ENCODE measurements at places on chromosomes 2 and 18.

- no peak for DNase-seq
Measured at GRCh38 chr2:84041506-84041905, 417.6 kb downstream of the SUCLG1 start.

DNA sequence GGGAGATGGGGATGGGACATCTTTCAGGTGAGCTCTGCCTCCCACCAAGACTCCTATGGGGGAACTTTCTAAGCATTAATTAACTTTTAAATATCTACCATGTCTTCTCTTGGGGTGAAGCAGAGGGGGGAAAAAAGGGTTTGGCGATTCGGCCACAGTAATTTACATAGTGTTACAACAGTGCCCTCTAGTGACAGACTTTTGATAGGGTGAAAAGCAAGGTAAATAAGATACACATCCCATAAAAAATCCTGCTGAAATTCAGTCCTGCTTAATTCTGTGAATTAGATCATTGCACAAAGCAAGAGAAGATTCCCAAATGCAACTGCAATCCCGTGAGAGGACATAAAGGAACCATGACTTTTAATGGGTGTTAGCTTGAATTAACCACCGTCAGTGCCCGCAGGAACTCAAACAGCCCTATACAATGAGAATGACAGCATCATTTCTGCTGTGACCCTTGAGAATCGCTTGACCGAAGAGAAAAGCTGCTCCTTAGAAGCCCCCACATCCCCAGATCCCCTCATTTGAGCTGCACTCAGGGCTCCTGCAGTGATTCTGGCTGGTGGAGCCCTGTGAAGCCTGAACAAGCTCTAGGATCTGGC lies 32.8 kb downstream of the FAM124B start:
- no peak for DNase-seq

- DNase-seq: peak; percentile 38
Measured at GRCh38 chr2:12326449-12327190, 390.1 kb upstream of the TRIB2 start.

DNA sequence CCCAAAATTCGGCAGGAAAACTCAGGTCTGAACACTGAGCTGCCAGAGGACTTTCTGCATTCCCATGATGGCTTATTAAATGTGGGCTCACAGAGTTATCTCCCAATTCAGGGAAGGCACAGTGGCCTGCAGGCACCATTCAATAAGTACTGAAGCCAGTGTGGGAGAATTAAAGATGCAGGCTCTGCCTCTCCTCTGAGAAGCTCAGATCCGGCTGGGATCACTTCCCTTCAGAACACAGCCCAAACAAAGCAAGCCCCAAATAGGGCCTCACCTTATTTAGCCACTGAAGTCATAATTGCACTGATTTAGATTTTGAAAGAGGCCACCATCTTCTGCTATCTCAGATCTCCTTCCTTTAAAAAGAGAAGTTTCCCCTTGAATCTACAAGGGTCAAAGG lies 94.3 kb downstream of the MAPK4 start:
- DNase-seq: no peak

- no peak for DNase-seq
Measured at GRCh38 chr2:55419233-55419678, 400 bp downstream of the CCDC88A start.

DNA sequence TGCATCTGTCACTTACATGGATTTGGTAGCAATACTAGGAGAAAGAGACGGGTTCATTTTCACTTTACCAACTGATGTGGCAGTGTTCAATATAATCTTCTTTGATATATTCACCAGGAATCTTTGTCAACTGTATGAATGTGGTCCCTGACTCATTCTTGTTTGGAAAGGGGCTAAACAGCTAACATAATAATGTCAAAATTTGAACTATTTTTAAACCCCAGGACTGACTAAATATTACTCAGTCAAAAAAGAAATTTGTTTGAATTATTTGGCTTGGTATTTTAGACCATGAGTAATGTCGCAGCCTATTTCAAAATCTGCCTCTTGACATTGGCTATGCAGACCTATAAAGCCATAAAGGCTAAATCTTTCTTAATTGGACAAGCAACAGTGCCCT lies 413.7 kb upstream of the RGPD4 start:
- DNase-seq: no peak

DNA sequence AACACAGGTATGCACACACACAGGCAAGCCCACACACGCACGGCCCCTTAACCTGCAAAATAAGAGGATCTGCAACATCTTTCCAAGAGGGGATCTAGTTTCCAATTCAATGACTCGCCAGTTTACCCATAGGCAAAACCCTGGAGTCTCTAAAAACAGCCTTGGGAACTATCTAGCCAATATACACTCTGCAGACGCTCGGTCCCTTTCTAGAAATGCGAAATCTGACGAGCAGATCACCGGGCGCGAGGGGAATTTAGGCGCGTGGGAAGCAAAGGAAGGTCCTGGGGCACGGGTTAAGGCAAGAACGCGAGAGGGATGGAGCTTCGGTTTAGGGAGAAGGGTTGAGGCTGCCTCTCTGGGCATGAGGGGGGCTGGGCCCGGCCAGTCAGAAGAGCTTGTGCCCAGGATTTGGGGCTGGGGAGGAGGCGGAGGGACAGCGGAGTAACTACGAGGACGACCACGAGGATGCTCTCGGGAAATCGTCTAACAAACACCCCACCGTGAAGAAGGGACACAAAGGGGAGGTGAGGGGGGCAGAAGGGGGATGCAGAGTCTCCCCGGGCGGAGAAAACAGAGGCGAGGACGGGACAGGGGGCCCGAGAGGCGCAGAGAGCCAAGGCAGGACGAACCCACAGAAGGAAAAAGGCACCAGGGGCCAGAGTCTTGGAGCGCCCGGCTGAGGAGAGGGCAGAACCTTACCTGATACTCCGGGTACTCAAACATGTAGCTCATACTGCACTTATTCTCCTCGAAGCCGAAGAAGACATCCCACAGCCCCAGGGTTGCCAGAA lies 542 bp downstream of the PGAP1 start:
- peak; percentile 35 for DNase-seq

GRCh38 chr2:188600536-188601210 lies 309.0 kb downstream of the GULP1 start:
- DNase-seq: no peak

- DNase-seq: no peak
Measured at GRCh38 chr2:228698963-228699362, 517.5 kb upstream of the SPHKAP start.

DNA sequence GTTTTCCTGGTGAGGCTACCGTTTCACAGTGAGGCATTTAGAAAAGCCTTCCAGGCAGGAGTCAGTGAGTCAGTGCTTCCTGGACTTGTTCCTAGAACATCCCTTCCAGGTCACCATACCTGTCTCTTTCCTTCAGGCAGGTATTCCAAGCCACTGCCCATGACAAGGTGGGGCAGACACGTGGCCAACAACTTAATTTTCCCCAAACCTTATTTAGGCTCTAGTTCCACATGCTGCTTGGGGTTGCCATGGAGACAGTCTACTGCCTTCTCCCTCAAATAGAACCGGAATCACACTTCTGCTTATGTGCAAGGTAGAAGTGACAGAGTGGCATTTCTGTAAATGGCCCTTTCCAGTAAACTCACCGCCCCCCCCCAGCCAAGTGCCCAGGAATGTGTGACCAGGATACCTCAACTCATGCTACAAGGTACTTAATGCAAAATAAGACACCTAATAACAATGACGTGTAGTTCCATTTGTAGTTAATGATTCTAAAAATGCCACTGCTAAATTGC lies 258.3 kb downstream of the PRKCE start:
- DNase-seq: no peak

DNA sequence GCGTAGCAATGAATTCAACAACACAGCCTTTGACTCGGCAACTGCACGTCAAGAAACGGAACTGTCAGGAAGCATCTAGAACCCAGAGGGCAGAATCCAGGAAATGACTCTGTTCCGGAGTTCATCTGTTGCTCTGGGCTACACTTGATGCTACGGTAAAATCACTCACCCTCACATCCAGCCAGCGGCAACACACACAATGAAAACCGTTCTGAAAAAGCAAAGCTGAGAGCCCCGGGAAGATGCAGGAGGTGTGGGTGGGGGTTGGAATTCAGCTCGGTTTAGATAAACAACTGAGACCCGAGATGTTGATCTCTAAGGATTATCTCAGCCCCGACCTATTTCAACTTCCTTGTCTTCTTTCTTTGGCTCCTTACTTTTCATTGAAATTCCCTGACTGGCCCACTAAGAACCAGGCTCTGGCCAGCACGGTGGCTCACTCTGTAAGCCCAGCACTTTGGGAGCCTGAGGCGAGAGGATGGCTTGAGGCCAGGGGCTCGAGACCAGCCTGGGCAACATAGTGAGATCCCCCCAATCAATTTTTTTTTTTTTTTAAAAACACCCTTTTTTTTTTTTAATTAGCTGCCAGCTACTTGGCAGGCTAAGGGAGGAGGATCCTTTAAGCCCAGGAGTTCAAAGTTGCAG lies 13.3 kb upstream of the RAB17 start:
- DNase-seq: no peak

- no peak for DNase-seq
Measured at GRCh38 chr2:102159295-102159694, 16.7 kb downstream of the IL1R1 start.

DNA sequence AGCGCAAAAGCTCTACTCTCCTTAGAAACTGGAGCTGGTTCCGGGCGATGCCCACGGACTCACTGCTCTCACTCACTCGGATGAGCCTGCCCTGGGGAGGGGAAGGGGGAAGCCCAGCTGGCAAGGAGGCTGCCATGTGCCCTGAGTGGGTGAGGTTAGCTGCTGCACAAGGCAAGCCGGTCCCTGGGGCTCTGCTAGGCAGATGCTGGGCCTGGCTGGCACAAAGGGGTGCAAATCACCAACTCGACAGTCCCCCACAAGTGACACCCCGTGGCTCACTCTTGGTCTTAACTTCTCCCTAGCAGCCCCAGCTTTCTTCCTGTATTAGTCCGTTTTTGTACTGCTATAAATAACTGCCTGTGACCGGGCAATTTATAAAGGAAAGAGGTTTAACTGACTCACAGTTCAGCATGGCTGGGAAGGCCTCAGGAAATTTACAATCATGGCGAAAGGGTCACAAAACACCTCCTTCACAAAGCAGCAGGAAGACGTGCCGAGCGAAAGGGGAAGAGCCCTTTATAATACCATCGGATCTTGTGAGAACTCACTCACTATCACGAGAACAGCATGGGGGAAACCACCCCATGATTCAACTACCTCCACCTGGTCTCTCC lies 33.2 kb downstream of the ADCY3 start:
- no peak for DNase-seq

GRCh38 chr2:221851531-221852045 lies 279.5 kb upstream of the EPHA4 start:
- DNase-seq: no peak

DNA sequence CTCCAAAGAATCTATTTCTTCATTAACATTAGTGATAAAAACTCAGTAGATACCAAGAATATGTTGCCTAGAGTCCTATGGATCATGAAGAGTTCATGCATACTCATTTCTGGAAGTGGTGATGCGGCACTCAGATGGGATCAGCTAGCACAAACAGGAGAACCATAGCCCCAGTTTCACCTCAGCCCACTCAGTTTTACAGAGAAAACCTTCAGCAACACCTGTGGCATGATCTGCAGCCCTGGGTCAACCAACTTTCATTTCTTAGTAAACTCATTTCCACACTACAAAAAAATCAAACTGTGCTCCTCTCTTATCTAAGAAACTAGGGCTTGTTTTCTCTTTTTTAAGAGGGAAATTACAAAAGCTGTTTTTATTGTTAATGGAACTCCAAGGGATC lies 569.4 kb downstream of the CCDC85A start:
- no peak for DNase-seq

- DNase-seq: no peak
Measured at GRCh38 chr2:169999054-169999453, 171.8 kb downstream of the UBR3 start.

DNA sequence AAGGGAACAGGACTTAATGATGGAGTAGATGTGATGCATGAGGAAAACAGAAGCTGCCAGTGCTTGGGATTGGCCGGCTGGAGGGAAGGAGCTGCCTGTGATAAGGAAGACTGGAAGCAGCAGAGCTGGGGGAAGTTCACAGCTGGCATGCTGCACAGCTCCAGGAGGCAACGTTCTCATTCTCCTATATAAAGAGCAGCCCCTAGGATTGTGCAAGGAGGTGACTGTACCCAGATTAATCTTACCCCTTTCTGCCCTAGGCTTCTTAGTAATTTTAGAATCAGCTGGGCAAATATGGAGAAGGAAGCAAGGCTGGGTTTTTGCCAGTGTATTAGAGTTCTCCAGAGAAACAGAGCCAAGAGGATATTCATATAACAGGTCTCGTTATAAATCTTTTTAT lies 155.8 kb downstream of the ALPK2 start:
- DNase-seq: no peak

DNA sequence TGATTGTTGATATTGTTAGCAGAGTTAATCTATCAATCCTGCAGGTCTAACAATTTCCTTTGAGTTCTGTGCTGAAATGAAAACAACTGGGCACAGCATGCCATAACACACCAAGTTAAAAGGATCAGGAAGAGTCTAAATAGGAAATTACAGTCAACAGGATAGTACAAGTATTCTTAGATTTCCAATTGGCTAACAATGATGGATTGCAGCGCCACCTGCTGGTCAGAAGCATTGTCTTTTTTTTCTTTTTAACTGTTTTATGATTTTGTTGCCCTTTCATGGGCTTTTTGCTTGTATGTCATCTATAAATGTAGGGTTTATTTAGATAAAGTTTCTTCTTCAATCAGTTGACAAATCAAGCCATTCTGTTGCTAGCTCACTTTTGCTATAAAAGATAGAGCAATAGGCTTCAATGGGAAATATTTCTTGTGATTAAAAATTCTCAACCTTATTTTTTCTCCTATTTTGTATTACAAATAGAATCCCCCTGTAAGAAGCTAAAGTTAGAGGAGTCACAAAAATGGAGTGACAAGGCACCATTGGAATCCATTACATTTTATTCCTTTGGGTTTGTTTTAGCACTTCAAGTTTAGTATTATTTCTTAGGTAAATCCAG lies 40.8 kb upstream of the RPRM start:
- DNase-seq: peak; percentile 57

DNA sequence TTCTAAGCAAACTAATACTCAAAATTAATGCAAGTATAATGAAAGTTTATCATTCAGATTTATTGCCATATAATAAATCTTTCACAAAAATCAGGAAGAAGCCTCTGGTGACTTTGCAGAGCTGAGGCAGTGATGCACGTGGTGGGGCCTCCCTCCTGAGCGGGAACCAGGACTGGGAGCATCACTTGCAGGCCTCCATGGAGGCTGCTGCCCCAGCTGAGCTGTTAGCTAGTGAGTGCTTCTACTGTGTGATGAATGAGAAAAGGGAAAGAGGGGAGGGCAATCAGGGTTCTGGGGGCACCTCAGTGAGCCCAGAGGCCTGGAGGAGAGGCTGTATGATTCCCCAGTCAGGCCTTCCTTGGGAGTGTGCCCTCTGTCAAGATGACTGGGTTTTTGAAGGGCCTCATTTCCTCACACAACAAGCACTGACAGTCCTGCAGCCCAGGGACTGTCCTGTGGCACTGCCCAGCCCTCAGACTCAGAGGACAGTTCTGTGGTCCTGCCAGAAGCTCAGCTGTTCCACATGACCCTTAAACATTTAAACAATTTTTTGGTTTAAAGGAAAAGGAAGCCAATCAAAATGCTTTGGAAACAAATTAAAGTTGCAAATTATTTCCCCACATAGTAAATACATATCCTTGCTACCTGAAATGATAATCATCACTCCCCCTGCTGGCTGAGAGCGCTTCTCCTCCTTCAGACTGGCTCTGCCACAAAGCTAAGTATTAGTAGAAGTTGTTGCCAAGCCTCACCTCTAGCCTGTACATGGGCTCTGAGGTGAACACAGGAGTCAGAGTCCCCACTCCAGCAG lies 90.9 kb upstream of the SMAD7 start:
- peak; percentile 64 for DNase-seq

All from WTC11 (cell line).